ENCODE measurements at places on chromosomes 7 and 10.

- DNase-seq: no peak
Observed at GRCh38 chr7:15905251-15906040, 219.0 kb upstream of the MEOX2 start.

GRCh38 chr7:115410972-115411686, 489.2 kb downstream of the MDFIC start:
- DNase-seq: no peak

- DNase-seq: no peak
Observed at GRCh38 chr10:34813626-34814222, 1.4 kb downstream of the PARD3 start.

DNA sequence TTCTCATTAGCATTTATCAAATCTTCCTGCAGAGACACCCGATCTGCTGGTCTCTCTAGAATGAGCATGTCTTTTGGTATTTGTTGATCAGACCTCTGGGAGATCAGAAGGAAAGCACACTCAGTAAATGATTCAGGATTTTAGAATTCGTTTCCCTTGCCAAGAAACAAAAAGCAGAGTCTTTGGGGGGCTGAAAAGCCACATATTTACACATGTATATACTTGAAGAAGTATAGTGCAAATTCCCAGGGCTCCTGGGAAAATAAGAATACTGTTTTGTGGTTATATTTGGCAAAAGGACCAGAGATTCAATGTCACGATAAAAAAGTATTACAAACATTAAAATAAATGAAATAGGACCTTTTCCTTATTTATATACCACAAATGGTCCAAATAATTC, 100.2 kb downstream of the AGMO start:
- DNase-seq: no peak

- no peak for DNase-seq
Observed at GRCh38 chr7:106074257-106074656, 37.9 kb downstream of the SYPL1 start.

DNA sequence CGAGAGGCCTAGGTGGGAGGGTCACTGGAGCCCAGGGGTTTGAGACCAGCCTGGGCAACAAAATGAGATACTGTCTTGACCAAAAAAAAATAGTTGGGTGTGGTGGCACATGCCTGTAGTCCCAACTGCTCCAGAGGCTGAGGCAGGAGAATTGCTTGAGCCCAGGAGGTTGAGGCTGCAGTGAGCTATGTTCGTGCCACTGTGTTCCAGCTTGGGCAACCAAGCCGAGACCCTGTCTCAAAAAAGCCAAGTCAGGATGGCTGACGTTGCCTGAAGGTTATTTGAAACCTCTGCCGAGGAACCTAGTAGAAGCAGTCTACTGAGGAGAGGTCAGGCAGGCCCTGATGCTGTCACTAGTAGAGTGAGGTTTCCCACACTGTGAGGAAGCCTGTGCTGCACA, 22.8 kb downstream of the DNAJB6 start:
- DNase-seq: no peak
